Suppressor macrophage treated with lipopolysaccharide for 1 hour (primary cell): ENCODE measurements at places on chromosomes 5 and 9.
A peak's percentile ranks its signal among the peaks of the same experiment; 100 is the strongest.

DNA sequence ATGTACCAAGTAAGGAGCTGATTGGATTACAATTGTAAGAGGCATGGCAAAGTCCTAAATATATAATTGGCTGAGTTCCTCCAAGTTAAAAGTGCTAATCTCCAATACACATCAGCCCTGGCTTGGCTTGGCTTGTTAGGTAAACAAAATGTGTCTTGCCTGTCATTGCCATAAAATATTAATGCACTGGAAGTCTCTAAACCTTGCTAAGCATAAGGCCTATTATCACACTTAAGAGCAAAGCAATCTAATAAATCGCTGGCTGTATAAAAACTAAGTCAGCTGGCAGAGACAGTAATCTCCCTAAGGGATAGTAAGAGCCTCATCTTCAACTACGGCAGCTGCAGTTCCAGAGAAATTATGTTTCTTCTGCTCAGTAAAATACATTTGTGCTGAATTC, 418.6 kb upstream of the GRAMD2B start:
- no peak for DNase-seq

DNA sequence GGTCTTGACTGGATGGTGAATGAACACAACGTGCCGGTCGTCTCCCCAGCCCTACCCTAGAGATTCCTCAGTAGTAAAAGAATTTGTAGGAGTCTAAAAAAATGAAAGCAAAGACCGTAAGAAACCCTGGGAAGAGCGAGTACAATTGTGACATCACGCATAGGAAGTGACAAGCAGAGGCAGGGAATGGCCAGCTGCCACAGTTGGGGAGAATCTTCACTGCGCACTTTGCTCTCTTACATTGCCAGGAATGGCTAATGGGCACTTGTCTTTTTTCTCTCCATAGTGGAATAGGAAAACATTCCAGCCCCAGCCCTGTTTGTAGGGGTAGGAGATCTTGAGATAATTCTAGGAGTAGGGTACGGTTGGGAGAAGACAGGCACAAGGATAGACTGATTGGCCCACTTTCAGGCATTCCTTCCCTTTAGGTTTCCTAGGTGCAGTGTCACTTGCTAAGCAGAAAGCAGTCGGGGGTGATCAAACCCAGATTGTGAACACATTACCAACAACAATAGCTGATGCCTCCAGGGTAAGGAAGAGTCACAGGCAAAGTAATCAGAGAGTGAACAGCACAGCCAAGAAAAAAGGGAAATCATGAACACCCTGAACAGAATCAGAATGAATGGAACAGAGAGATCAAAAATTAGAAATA, 302.7 kb downstream of the MAN2A1 start:
- no peak for DNase-seq

- DNase-seq: peak; percentile 22
Observed at GRCh38 chr5:156913719-156914370, 49.2 kb downstream of the TIMD4 start.

GRCh38 chr5:122121479-122122465, 7.6 kb upstream of the ZNF474 start:
- no peak for DNase-seq

GRCh38 chr9:114429488-114429887, 41.7 kb upstream of the AKNA start:
- no peak for DNase-seq

- no peak for DNase-seq
Observed at GRCh38 chr5:34652466-34652865, 3.7 kb upstream of the RAI14 start.

GRCh38 chr9:16315720-16316119, 554.8 kb downstream of the BNC2 start:
- DNase-seq: no peak

- DNase-seq: no peak
Observed at GRCh38 chr5:16411741-16412455, 53.7 kb downstream of the ZNF622 start.
